ENCODE measurements at places on chromosomes 7 and 10.

DNA sequence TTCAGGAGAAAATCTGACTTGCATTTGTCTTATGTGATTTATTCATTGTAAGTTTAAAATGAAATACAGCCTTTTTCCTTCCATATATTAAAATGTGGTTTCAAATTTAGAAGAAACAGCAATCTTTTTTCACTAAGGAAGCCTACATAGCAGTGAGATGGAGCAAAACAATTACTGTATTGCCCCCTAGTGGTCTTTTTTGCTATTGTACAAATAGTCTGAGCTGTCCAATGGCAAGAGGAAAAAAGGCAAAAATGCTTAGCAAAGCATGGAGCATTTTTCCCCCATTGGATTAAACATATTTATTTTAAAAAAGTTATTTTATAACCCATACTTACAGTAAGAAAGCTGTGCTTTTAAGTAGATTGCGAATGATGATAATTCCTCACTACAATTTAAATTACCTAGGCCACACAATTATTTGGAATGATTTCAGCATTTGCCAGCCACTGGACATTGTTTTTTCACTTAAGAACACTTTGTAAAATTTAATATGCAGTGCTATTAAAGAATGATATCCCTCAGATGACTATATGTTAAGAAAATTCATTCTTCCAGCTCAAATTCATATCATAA is 119.5 kb downstream of the CPED1 start:
- DNase-seq: peak; percentile 80

- no peak for DNase-seq
Observed at GRCh38 chr10:57979956-57980355, 287.7 kb downstream of the IPMK start.

- DNase-seq: peak; percentile 84
Observed at GRCh38 chr10:26881600-26882331, 21.0 kb upstream of the ABI1 start.

DNA sequence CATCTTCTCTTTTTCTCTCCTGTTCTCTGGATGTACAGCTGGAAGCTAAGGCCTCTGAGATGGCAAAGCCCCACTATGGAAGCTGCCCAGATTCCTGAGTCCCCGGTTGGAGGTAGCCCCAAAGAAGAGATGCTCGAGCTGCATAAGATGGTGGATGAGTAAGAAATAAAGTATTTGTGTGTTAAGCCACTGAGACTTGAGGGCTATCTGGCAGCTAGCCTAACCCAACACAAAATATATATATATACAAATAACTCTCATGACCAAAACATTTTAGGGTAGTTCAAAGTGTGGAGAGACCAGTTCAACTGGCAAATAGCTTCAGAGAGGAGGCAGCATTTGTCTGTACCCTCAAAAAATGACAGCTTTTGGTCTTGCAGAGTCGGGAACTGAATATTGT is 72.4 kb upstream of the PDE1C start:
- no peak for DNase-seq

- DNase-seq: peak; percentile 100
Observed at GRCh38 chr7:92461027-92462003, 14.0 kb downstream of the GATAD1 start.

GRCh38 chr7:157544226-157544625 is 207.4 kb downstream of the DNAJB6 start:
- DNase-seq: no peak

- DNase-seq: no peak
Observed at GRCh38 chr7:48158404-48158803, 12.9 kb upstream of the ABCA13 start.

- DNase-seq: peak; percentile 73
Observed at GRCh38 chr7:79452495-79453265, 787 bp downstream of the MAGI2 start.

DNA sequence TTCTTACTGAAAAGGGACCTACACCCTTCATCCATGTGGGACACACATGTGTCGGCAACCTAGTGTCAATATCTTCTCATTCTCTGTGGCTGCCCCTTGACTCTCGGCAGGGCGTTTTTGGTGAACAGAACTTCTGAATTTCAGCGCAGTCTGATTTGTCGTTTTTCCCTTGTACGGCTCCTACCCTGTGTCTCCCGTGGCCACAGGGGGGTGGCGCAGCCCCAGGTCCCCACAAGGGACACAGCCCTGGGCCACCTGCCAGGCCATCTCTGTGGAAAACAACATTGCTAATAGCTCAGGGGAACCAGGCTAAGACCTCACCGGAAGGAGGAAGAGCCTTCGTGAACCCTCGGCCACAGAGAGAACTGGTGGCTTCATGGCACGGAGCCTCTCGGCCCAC is 53.1 kb upstream of the NKX6-2 start:
- DNase-seq: no peak

GRCh38 chr10:14236341-14236740 is 94.4 kb downstream of the FRMD4A start:
- DNase-seq: no peak

DNA sequence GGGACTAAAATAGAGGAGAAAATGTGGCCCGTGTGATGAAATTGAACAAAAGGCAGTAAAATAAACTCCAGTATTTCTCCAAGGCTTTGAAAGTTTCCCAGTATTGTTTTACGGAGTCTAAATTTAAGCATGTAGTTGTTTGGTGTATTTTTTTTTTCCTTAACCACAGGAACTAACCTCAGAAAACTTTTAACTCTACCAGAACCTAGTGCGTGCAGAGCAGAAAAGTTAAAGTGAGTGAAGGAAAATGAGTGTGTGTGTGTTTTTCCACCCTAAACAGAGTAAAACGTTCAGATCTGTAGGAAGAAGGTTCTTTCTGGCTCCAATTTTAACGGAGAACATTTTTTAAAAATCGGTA is 812 bp downstream of the PROSER2 start:
- peak; percentile 34 for DNase-seq

DNA sequence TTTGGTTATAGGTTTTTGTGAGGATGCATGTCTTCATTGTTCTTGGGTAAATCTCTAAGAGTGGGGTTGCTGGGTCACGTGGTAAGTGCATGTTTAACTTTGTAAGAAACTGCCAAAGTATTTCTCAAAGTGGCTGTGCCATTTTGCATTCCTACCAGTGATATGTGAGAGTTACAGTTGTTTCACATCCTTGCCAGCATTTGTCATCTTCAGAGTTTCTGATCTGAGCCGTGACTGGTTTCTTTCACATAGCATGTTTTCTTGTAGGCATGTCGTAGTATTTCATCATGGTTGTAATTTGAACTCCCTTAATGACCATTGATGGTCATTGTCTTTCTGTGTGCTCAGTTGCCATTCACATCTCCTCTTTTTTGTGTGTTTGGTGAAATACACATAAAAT is 286.0 kb downstream of the RNLS start:
- no peak for DNase-seq

DNA sequence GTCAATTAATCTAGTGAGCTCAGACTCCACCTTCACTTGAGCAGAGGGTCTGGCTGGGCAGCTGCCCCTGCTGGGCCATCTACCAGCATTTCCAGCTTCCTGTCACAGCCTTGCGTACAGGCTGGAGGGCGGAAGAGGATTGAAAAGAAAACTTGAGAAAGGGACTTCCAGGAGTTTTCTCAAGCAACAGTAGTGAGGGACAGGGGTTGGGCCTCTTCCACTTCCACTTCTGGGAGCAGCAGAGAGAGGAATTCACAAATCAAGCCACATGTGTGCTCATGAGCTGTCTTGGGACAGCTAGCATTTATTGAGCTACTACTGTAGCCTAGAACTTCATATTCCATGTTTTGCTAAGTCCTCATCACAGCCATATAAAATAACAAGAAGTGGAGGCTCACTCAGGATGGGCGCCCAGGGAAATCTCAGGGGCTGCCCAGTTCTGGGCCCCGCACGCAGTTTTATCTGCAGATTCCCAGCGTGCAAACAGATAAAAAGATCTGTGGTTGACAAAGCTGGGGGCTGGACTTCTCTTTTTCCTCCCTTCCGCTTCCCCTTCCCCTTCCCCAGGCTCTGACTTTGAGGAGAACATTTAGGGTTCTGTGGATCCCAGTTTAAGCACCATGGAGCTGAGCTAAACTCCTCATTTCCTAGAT is 135.8 kb downstream of the RGS10 start:
- DNase-seq: peak; percentile 30

- no peak for DNase-seq
Observed at GRCh38 chr7:1285556-1286301, 53.1 kb downstream of the UNCX start.

Data from OCI-M1 (cell line).